ENCODE measurements at places on chromosomes 6 and 20.

GRCh38 chr6:168226061-168226752, 93.4 kb downstream of the DACT2 start:
- DNase-seq = peak; percentile 31

GRCh38 chr20:49483018-49483695, 689 bp upstream of the KCNB1 start:
- no peak for DNase-seq

DNA sequence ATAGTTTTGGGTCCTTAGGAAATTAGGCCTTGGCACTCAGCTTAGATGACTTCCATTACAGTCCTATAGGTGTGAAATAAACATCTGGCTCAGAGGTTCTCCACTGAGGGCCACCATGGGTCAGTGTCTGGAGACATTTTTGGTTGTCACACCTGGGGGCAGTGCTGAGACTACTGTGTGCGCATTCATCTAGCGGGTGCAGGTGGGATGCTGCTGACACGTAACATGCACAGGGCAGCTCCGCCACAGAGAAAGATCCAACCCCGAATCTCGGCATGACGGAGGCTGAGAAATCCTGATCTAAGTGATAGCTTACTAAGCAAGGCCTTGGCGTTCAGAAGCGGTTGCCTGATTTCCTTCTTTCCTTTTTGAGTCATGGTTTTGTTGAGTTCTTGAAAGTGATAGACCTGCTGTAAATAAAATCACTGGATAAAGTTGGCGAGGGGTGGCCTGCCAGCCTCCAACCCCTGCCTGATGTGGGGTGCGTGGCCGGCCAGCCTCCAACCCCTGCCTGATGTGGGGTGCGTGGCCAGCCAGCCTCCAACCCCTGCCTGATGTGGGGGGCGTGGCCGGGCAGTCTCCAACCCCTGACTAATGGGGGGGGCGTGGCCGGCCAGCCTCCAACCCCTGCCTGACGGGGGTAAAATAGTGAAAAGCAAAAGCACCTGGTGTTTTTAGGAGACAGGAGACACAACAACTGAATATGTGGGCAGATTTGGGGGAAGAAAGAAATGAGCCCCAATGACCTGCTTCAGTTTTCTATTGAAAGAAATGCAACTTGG, 158.1 kb downstream of the CDH26 start:
- DNase-seq = no peak

DNA sequence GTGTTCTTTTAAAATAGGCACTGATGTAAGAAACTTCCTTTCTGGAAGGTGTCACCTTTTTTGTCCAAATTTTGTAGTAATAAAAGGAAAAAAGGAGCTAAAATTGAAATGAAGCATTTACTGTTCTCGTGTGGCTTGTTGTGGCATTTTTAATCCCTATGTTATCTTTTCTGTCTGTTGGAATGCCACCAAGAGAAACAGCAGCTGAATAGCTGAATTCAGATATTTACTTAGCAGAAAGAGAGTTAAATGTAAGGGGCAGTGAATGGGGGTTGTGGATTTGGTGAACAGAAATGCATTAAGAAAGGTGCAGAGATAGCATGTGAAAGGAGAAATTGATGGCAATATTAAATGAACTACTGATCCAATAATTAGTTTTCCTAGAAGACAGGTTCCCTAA, 573.6 kb upstream of the EPHA7 start:
- DNase-seq = no peak

GRCh38 chr6:6701864-6702263, 113.3 kb downstream of the LY86 start:
- no peak for DNase-seq

DNA sequence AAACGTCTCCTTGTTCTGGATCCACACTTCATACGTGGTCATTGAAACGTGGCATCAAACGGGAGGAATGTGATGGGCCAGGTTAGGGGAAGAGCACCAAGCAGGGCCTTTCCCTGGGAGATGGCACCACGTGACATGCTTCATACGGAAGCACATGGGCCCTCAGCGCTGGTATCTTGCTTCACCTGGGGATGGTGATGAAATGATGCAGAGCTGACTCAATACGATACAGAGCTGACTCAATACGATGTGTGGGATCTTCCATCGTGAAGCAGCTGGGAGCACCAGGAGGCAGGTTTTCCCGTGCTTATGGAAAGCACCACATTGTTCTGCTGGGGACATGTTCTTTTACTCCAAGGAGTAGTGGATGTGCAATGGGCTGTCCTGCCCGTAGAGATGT, 22.5 kb upstream of the TAGAP start:
- DNase-seq = no peak

DNA sequence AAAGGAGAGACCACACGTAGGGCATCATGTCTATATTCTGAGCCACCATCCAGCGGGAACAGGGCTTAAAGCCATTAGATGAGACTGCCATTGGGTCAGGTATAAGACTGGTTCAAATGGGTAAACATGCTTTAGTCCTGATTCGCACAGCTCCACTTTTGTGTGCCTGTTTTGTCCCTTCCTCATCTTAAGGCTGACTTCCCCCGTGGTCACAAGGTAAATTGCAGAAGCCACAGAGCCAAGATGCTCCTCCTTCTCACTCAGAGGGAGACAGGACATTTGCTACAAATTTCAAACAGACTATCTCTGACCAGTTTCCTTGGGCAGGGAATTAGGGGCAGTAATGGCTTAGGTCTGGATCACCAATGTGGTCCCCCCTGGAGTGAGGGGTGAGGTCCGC, 11.4 kb upstream of the IFNGR1 start:
- DNase-seq = no peak

GRCh38 chr6:72954716-72955115, 270.6 kb downstream of the KHDC1L start:
- DNase-seq = peak; percentile 64

DNA sequence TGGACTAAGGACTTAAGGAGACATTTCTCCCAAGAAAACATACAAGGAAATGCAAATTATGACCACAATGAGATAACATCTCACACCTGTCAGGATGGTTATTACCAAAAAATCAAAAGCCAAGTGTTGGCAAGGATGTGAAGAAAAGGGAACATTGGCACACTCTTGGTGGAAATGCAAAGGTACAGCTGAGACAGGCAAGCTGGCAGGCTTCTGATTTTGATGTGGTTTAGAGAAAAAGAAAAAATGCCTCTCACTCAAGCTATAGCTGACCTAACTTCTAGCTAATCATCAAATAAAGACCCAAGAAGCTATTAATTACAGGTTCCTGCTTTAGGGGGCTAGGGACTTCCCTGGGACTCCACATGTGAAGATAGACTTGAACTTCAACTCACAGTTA, 139.8 kb downstream of the THEMIS start:
- no peak for DNase-seq

GRCh38 chr6:72972579-72972978, 252.7 kb downstream of the KHDC1L start:
- no peak for DNase-seq

DNA sequence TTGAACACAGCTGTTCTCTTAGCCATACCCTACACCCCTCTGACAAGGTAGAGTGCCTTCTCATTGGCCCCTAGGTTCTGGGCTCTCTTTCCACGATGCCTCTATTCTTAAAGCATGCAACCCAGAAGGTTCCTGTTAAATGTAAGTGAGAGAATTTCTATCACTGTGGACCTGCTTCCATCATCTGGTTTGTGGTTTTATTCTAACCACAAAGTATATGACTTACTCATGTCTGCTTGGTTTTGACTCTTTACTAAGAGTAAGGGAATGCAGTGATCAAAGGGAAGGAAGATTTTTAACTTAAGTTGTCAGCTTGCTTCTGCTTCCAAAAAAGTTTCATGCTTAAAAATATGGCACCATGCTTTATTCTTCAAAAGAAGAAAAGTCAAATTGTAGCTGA, 80.2 kb downstream of the ANKEF1 start:
- DNase-seq = no peak

GRCh38 chr6:90385759-90386313, 89.2 kb upstream of the BACH2 start:
- DNase-seq = no peak

DNA sequence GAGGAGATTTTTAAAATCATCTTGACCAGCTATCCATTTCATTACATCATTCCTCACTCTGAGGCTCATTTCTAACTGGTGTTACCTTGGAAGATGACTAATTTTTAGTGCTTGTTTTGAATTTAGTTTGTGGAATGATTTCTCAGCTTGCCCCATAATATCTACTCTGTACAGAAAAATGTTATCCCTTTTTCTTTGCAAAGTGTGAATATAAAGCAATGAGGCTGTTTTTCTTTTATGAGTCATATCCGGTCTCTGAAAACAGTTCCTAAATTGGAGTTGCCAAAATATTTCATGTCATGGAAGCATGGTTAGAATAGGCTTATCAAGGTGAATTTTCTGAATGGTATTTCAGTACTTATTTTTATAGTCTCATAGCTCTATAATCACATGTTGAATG, 43.8 kb downstream of the FUT9 start:
- DNase-seq = no peak

DNA sequence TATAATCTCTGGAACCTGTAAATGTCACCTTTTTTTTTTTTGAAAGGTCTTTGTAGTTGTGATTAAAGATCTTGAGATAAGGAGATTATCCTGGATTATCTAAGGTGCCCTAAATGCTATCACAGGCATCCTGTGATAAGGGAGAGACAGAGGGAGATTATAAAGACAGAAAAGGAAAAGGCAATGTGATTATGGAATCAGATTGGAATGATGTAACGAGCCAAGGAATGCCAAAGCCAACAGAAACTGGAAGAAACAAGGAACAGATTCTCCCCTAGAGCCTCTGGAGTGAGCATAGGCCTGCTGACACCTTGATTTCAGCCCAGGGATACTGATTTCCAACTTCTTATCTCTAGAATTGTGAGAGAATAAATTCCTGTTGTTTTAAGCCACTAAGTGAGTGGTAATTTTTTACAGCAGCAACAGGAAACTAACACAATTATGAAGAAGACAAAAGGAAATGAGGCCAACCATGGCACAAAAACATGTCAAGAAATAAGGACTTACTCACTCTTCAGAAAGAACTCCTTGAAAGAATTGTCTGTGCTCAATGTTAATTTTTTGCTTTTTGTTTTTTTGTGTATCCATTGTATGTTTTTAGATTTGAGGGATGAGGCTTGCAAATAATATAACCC, 82.7 kb downstream of the CFAP61 start:
- no peak for DNase-seq

Data from lung (tissue), 17 donors.